Hematopoietic multipotent progenitor cell treated with erythropoietin and hydrocortisone succinate and interleukin-3 and kit ligand, for 15 days (in vitro differentiated cells): ENCODE measurements at places on chromosomes 1 and 21.

DNA sequence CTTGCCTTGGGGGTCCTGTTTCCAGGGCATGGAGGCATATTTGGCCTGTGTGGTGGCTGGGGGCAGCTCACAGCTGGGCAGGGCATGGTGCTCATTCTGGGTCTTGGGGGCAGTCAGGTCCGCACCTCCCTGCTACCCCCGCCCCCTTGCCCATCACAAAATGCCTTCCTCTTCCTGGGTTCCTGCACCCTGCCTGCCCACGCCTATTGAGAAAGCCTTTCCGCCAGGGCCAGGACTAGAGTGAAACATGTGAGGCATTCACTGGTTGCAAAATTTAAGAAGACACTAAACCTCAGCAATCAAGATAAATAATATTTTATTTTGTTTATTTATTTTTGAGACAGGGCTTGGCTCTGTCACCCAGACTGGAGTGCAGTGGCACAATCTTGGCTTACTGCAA is 19.7 kb downstream of the PTAFR start:
- no peak for DNase-seq

GRCh38 chr1:237875291-237875690 is 15.4 kb downstream of the ZP4 start:
- no peak for DNase-seq

GRCh38 chr1:109304226-109304920 is 2.4 kb downstream of the MYBPHL start:
- no peak for DNase-seq

GRCh38 chr1:93658188-93658587 is 23.4 kb downstream of the BCAR3 start:
- no peak for DNase-seq

GRCh38 chr1:71068325-71069240 is 12.3 kb downstream of the ZRANB2 start:
- no peak for DNase-seq

DNA sequence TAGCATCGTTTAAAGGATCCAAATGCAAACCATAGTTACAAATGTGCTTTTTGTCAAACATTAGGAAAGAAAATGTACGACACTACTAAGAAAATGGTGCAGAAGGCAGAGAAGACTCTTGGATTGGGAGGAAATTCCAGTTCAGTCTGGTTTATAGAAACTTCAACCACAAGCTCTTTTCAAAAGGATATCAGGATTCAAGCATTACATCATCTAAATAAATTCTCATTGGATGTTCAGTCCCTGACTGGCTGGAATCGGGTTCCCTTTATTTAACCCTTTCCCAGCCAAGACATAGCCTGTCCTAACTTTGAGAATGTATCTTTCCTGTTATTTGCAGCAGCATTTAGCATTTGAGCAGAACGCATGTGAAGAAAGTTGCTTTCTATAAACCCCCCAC is 184.6 kb downstream of the LMO4 start:
- DNase-seq: no peak

DNA sequence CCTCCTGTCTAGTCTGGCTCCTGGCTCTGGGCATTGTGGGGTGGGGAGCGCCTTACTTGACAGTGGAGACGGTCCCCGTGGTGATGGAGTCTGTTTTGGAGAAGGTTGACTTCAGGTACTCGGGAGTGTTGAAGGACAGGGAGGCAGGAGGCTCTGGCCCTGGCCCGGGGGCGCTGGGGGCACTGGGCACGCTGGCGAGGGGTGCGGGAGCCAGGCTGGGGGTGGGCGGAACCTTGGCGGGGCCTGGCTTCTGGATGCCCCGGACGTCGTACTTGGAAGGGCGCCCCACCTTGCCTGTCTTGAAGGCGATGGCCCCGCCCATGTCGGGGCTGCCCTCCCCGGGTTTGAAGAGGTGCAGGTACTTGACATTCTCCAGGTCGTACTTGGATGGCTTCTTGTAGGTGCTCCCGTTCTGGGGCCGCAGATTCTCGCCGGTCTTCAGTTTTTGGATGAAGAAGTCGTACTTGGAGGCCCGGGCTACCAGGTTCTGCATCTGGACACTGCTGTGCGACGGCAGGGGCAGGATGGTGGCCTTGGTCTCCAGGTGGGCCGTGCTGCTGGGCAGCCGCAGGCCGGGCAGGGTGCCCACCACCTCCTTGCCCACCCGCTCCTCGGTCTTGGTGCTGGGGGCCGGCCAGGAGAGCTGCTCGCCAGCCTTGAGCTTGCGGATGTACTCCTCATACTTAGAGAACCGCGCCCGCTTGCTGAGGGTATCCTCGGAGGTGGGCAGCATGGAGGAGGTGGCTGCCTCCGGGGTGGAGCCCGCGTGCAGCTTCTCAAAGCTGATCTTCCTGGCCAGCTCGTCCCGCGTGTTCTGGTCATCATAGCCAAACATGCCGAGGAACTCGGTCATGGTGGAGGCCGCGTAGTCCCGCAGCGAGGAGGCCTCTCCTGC is 136.6 kb downstream of the CASZ1 start:
- no peak for DNase-seq

GRCh38 chr21:46155514-46156377 is at the start of gene FTCD:
Gene FTCD (minus strand): TSS chr21:46155579. CDS start chr21:46155523, 56 bp downstream.
- DNase-seq: no peak

GRCh38 chr1:241844593-241844992 is 3.4 kb upstream of the EXO1 start:
- DNase-seq: no peak

GRCh38 chr1:201766131-201766866 is 62.7 kb upstream of the IPO9 start:
- no peak for DNase-seq

DNA sequence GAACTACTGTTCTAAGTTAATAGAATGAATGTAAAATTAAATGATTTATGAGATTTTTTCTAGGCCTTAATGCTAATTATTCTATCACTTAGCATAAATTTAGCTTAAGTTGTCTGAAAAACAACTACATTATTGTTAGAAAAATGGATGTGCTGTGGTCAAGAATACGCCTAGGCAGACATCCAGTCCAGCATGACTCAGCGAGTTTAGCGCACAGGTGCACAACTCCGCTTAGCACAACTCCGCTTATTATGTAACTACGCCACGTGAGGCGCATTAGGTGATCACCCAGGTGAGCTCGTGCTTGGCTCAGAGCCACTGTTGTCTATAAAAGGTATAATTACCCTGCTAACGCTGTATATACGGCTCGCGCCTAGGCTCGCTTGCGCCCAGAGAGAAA is 1043.6 kb upstream of the ADGRL4 start:
- DNase-seq: no peak

DNA sequence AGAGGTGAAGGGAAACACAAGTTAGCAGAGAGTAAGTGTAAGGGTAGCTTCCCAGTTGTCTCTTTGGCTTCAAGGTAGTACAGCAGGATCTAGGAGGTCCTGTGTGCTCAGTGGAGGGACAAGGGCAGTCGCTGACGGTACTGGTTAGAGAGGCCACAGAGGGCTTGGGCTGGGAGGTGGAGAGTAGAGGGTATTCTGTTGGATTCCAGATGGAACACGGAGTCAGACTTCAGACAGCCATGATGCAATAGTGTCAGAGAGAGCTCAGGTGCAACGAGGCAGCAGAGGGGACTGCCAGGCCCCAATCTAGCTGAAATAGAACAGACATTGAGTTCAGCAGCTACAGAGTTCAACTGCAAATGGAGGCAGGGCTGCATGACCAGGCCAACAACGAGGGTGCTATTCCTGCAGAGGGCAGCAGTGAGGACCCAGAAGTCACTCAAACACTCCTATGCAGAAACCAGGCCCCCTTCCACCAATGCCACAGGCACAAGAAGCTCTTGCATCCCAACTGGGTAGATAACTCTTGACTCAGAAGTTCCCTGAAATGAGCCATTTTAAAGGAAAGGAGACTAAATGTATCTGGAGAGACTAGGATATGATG is 325.0 kb upstream of the ESRRG start:
- DNase-seq: no peak

GRCh38 chr1:86998727-86999126 is 84.3 kb downstream of the HS2ST1 start:
- DNase-seq: no peak

GRCh38 chr1:24252185-24252780 is 65.2 kb upstream of the IFNLR1 start:
- no peak for DNase-seq

DNA sequence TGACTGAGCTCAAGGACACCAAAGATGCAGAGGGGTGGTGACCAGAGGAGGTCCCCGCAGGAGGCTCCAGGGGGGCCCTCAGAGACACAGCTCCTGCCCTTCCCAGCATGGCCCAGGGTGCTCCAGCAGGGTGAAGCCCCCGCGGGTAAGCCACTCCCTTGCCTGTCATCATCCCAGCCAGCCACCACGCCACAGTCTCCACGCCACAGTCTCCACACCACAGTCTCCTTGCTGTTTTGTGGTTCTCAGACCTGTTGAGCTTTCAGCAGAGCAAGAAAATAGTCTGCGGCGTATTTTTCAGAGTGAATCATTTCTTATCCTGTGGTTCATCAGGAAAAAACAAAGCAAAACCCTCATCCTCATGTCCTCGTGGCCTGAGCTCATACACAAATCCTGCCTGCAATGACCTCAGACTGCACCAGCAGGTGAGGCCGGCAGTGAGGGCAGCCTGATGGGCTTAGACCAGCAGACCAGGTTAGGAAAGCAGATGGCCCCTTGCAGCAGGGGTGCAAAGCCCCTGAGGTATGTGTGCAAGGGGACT is 25.7 kb upstream of the ABCG1 start:
- no peak for DNase-seq

GRCh38 chr1:117559985-117560384 is 45.9 kb upstream of the TENT5C start:
- no peak for DNase-seq

DNA sequence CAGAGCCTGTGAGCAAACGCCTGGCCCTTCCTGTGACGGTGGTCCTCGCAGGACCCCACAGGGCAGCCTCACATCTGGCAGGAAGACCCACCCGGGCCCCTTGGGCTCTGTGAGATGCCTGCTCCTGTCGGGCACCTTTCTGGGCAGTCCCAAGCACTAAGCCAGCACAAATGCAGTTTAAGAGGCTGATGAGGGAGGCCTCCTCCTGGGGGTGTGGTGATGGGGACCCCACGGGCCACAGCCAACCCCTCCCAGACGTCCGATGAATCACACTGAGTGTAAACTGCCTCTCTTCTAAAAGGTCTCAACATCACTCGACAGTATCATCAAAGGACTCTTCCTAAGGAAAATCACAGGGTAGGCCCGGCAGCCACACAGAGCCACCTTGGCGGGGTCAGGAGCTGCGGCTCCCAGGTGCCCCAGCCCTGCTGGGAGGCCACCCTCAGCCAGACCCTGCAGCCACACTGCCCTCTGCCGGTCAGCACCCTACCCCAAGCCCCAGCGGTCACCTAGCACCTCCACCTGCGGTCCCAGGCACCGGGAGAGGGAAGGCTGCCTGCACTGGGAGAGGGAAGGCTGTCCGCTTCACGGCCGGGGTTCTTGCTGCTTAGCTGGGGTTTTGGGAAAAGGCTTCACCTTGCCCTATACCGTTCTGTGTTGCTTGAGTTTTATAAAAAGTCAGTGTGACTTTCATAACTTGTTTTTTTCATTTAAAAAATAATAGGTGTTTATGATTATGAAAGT is 3.9 kb upstream of the PRKCZ start:
- peak; percentile 27 for DNase-seq

GRCh38 chr21:33844104-33844889 is 71.3 kb downstream of the ATP5PO start:
- no peak for DNase-seq

GRCh38 chr1:235898126-235898525 is 31.4 kb upstream of the LYST start:
- DNase-seq: no peak

DNA sequence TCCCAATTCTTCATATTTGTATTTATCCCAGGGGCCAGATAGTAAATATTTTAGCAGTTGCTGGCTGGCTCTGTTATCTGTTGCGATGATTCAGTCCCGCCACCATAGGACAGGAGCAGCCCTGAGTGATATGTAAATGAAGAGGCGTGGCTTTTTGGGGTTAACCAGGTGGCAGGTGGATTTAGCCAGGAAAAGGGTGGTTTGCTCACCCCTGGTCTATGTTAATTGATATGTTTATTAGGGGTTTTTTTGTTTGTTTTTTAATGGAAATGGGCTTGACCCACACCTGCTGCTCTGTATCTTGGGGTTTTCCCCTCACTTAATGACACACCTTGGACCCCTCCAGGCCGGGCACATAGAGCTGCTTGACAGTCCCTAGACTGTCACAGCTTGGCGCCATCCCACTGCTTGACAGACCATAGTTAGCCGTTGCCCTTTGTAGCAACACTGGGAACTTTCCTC is 62.8 kb downstream of the PIK3CD start:
- DNase-seq: peak; percentile 8

GRCh38 chr1:30569384-30569783 is 154.0 kb downstream of the MATN1 start:
- no peak for DNase-seq

- no peak for DNase-seq
These were observed 114.5 kb downstream of the CACHD1 start for GRCh38 chr1:64584479-64584878.

DNA sequence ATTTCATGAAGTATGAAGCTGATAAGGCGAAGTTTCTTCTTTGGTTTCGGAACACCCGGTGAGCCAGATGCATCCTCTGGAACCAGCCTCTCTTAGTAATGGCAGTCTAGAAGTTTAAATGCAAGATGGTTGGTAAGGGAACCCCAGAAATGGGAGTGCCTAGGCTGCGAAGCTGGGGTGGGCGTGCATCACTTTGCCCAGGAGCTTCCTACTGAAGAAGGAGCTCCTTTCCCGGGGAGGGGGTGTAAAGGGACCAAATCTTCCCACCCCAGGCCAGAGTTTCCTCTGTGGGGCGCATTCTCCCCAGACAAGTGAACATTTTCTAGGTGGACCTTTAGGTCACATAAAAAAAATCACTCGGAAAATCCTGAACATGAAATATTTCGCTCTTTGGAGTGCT is 4.4 kb downstream of the TFF2 start:
- DNase-seq: no peak

- DNase-seq: no peak
These were observed 55.3 kb downstream of the CHD5 start for GRCh38 chr1:6124746-6125365.
